ENCODE measurements at places on chromosomes 1 and 21. TPM values are rescaled to one million over a fixed set of nuclear protein-coding genes. Genes with fewer than 3 reads are reported as not detected.

Gene ARHGEF10L
- total RNA-seq: 5.0 TPM

Gene F13B
- total RNA-seq: not detected

Gene GPR37L1
- not detected for total RNA-seq

DNA sequence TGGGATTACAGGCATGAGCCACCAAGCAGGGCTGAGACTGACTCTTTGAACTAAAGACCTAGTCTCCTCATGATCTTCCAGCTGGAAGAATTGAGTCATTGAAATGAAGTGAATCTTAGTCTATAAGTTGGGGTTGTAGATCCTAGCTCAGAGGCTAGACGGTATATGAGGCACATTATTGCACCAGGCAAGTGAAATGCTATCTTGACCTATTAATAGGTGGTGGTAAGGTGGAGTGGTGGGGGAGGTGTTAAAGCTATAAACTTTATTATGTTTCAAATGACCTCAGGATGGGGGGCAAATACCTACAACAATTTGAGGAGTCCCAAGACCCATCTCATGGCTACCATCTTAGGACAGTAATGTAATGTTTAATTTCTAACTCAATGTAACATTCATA is 36.8 kb upstream of the SLC16A1 start:
- H3K4me3 ChIP-seq: no peak overlapping the region
- H3K4me1 ChIP-seq: peaks cover 2% of the 10 kb centered on the region
- DNase-seq: no peak
- 0 out of 2 replicates have a peak, but pooled peaks cover 1% of the 10 kb centered on the region for H3K36me3 ChIP-seq
- no peaks in the 10 kb centered on the region for H3K27me3 ChIP-seq
- no peak overlapping the region for H3K27ac ChIP-seq

Gene KCNA10
- not detected for total RNA-seq

DNA sequence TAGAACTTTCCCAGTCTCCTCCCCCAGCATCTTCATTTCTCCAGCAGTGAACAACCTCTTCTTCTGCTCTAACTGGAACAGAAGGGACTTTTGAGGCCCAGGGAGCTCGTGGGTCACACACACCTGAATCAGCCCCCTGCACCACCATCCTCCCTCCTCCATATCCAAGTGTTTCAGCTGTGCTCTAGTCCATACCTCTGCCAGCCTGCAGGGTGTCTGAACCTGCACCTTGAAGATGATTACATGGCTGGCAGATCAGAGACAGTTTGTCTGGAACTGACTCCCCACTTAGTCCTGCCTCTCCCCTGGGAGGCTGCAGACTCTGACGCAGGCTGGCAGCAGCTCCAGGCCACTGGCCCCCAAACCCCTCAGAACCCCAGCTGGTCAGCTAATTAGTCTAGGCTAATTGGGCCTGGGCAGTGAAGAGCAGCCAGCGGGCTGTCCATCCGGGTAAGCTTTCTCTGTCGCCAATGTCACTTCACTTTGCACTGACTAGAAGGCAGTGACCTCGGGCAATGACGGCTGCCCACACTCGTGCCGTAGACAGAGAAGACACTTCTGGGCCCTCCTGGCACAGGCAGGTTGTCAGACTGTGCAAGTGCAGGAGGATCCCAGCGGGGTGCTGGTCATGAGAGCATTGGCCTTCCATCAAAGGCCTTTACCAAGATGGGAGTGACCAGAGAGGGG is 12.2 kb downstream of the CAMK1G start:
- DNase-seq: no peak
- H3K27ac ChIP-seq: no peak overlapping the region
- H3K4me1 ChIP-seq: no peaks in the 10 kb centered on the region
- no peaks in the 10 kb centered on the region for H3K36me3 ChIP-seq
- H3K27me3 ChIP-seq: no peaks in the 10 kb centered on the region

Gene CFAP45
- 0.72 TPM for total RNA-seq

Gene SPRR1A
- total RNA-seq: not detected

- H3K4me1 ChIP-seq: no peaks in the 10 kb centered on the region
- H3K4me3 ChIP-seq: no peak overlapping the region
- no peaks in the 10 kb centered on the region for H3K36me3 ChIP-seq
- no peak for DNase-seq
Measured at GRCh38 chr1:184752656-184753055, 2.0 kb downstream of the EDEM3 start.

All from IMR-90 (cell line).